ENCODE measurements at places on chromosomes 6 and 20.

DNA sequence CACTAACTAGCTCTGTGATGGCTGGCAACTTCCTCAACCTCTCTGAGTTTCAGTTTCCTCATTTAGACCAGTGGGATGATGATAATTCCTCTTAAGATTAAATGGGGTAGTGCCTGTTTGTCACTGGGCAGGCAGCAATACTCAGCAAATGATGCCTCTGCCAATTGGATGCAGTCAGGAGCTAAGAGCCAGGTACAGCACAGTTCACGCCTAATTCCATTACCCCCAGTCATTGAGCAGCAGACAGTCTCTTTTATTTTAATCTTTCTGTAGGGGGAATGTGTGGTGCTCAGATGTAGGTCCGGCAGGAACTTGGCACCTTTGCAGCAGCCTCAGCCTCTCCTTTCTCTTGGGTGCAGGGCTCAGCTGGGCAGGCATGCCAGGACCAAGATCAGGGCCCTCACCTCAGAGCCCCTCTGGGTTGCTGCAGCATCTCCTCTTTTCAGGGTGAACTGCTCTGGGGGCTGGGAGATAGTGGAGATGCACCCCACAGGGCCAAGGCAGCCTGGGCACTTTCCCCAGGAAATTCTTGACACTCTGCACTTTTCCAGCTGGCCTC is 243.8 kb downstream of the LRFN2 start:
- peak; percentile 68 for DNase-seq

- no peak for DNase-seq
Measured at GRCh38 chr6:31363811-31364210, 6.8 kb upstream of the HLA-B start.

DNA sequence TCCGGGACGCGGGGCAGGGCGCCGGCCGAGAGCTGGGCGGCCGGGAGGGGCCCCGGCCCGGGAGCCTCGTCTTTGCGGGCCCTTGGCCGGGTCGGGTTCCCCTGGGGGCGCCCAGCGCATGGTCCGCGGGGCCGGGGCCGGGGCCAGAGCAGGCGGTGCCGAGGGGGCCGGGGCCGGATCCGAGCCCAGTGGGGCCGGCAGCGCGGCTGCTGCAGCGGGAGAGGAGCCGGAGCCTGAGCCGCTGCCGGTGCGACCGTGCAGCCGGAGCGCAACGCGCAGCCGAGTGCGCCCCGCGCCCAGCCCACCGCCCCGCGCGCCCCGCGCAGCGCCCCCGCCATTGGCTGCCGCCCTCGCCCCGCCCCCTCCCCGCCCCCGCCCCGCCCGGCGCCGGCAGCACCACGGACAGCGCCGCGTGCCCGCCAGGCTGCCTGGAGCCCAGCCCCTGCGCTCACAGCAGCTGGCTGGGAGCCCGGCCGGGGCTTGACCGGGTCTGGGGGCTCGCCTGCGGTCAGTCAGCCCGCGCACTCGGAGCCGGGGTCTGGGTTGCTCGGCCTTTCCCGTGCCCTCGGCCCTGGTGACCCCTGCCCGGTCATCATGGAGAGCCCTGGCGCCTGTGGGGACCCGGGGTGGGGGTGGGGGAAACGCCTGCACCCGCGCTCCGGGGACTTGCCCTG is at the start of gene HRH3:
TSS of gene HRH3 (minus strand) at position 287 of the 674 bp plus-strand sequence. CDS start 308 bp downstream, outside the sequence.
- no peak for DNase-seq

GRCh38 chr20:19631410-19631809 is 126.6 kb upstream of the RIN2 start:
- DNase-seq = no peak

GRCh38 chr20:20167698-20168097 is 115.4 kb downstream of the CFAP61 start:
- no peak for DNase-seq

DNA sequence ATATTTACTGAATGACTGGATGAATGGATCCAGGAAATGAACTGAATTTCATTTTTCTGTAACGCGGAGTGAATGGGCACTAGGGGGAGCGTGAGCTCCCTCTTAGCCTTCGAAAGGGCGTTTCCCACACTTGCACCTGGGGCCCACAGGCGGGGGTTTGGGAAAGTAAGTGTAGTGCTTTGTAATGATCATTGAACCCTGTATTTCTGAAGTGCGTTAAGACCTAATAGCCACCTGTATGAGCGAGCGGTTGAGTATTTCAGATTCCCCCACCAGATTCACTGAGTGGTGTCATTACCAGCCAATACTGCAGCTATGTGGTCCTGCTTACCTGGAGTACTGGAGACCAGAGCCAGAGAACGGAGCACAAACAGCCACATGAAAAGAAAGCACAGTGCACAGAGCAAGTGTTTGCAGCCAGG is 10.5 kb downstream of the SYTL3 start:
- no peak for DNase-seq

All from osteocyte (in vitro differentiated cells).